Mesendoderm (in vitro differentiated cells): ENCODE measurements at places on chromosomes 7 and 10.
A peak's percentile ranks its signal among the peaks of the same experiment; 100 is the strongest.

DNA sequence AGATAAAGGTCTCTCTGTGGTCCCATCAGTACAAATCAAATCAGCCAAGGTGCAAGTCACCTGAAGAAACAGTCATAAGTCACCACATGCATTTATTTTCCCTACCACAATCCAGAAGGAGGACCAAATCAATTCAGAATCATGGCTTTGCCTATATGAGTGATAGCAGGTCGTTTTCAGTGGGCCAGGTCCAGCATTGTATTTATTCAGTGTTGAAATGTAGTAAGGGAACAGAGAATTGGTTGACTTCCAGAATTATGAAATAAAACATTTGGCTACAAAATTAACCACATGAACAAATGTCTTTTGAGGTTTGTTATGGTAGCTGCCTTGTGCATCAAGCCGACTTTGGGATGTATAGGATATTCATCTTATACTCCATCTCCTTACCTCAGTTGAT lies 88.4 kb downstream of the POLR1F start:
- DNase-seq: no peak

DNA sequence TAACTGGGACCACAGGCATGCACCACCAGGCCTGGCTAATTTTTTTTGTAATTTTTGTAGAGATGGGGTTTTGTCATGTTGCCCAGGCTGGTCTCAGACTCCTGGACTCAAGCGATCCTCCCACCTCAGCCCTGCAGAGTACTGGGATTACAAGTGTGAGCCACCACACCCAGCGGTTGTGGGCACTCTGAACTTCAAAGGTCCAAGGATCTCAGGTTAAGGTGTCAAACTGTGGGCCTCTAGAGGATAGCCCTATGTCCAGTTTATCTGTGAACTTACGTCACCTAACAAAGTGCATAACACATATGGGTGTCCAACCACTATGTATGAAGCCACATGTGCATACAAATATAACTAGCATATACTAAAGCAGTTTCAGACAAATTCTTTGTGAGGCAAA lies 3.2 kb upstream of the IL2RA start:
- DNase-seq: no peak

- DNase-seq: no peak
Observed at GRCh38 chr7:116434820-116435341, 64.7 kb upstream of the CAV2 start.

DNA sequence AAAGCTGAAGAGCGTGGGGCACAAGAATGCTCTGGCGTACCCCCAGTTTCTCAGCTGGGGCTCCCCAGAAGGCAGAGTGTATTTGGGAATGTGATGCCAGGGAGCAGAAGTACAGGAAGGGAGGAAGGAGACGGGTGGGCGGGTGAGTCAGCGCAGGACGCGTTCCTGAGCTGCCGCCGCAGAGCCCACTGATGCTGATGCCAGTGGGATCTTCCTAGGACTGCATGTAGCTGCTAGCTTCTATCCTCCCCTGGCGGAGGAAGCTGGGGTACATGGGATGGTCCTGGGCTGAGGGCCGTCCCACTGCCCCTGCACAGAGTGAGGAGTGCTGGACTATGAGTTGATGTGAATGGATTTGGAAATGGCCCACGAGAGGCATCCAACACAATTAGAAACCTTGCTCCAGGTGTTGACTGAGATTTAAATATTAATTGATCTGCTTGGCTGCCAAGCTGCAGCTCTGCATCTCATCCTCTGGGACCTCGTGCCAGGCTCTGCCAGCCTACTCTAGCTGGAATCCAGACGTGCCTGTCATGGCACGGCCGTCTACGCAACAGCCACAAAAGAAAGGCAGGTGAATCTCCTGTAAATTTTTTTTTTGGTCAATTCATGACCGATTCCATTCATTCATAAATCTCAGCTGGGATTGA lies 66.2 kb upstream of the RHEB start:
- DNase-seq: no peak

GRCh38 chr7:23106823-23107663 lies 1.5 kb downstream of the KLHL7 start:
- DNase-seq: no peak

DNA sequence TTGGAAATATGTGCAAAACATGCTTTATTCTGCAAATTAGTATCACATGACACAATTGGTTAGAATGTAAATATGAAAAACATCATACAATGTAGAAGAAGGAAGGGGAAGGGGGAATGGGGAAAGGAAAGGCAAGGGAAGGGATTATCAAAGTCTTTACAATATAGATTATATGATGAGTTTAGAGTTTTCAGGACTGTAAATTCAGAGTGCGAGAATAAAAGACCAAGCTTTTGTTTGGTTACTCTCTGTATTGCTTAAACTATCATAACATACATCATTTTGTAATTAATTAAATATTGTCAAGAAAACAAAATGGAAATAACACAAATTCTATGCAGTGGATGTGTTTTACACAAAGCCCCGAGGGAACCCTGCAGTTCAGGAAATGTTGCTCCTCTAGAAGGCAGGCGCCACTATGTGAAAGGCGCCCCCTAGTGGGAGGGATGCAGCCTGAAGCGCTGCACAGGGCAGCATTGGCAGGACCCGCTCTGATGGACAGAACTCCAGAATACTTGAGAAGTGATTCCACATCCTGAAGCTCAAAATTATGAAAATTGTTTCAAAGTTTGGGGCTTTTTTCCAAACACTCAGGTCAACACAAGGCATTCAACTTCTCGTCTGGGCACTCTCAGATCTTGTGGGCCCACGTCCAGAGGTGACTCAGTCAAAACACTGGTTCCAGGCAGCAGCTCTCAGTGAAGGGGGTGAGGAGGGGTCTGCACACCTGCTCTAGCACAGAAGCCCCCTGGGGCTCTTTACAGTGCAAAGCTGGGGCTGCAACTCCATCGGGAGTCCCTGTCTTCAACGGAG lies 31.6 kb upstream of the TMEM254 start:
- peak; percentile 80 for DNase-seq

DNA sequence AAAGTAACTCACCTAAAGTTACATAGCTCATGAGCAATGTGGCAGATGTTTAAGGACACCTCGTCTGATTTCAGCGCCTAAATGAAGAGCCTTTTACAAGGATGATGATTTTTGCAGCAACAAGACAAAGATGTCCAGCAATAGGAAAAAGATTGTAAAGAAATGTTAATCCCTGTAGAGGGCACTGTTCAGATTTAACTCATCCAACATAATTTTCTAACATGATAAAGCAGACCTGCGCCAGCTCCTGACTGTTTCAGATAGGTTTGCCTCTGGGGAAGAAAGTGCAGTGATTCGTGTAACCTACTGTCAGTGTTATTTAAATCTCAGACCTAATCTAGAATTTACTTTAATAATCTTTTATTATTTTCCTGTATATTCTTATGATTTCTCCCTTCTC lies 595.2 kb downstream of the AUTS2 start:
- no peak for DNase-seq
